Fibroblast of lung (primary cell): ENCODE measurements at places on chromosomes 6 and 20. TPM values are rescaled to one million over a fixed set of nuclear protein-coding genes. Genes with fewer than 3 reads are reported as not detected.

- no peak overlapping the region for H3K27ac ChIP-seq
- H3K4me3 ChIP-seq = no peak overlapping the region
- no peaks in the 10 kb centered on the region for H3K4me1 ChIP-seq
- H3K36me3 ChIP-seq = no peaks in the 10 kb centered on the region
These were observed 121.8 kb downstream of the COL9A1 start for GRCh38 chr6:70180901-70181599.

- DNase-seq = peak; percentile 93
- peaks cover 3% of the 10 kb centered on the region for H3K36me3 ChIP-seq
- H3K27me3 ChIP-seq = no peaks in the 10 kb centered on the region
- peak overlapping the region; percentile 4 for H3K4me3 ChIP-seq
- peak overlapping the region; percentile 72 for H3K27ac ChIP-seq
- peaks cover 17% of the 10 kb centered on the region for H3K4me1 ChIP-seq
These were observed 166.2 kb downstream of the SCML4 start for GRCh38 chr6:107657755-107658461.

GRCh38 chr6:46040288-46040687 lies 24.6 kb upstream of the CLIC5 start:
- H3K27me3 ChIP-seq = no peaks in the 10 kb centered on the region
- peaks cover 4% of the 10 kb centered on the region for H3K4me1 ChIP-seq
- H3K4me3 ChIP-seq = no peak overlapping the region
- DNase-seq = no peak
- no peaks in the 10 kb centered on the region for H3K36me3 ChIP-seq

- H3K27me3 ChIP-seq = no peaks in the 10 kb centered on the region
- DNase-seq = no peak
- no peak overlapping the region for H3K27ac ChIP-seq
- no peaks in the 10 kb centered on the region for H3K36me3 ChIP-seq
- H3K4me3 ChIP-seq = no peak overlapping the region
- no peaks in the 10 kb centered on the region for H3K4me1 ChIP-seq
These were observed 7.6 kb upstream of the TREML2 start for GRCh38 chr6:41208439-41209106.

DNA sequence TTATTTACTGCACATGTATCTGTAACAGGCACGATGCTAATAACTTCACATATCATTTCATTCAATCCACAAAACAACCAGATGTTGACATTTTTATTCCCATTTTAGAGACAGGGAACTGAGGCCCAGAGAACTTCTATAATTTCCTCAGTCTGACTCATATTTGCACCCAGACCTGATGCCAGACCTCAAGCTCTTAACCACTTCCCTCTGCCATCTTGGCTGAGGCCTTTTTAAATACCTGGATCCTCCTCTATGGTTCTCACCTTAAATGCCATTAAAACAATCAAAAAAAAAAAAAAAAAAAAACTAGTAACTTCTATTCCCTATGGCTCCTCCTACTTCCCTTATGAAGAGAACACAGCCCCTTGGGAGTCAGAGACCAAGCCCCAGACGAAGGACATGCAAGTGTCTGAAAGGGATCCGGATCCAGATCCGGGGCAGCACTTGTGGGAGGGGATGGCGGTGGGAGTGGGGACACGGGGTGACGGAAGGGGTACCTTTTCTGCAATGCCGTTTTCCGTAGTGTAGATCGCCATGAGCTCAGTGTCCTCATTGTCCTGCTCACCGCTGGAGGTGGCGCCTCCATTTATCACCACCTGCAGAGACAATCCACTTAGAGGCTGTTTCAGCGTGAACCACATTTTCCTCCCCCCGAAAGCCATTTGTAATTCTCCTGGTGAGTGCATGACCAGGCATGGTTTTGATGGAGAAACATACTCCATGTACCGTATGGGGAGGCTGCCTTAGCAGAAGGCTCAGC lies 88.7 kb downstream of the SLC23A2 start:
- no peak overlapping the region for H3K4me3 ChIP-seq
- no peaks in the 10 kb centered on the region for H3K27me3 ChIP-seq
- H3K36me3 ChIP-seq = no peaks in the 10 kb centered on the region
- peaks cover 6% of the 10 kb centered on the region for H3K4me1 ChIP-seq

GRCh38 chr6:90214966-90215365 lies 81.7 kb downstream of the BACH2 start:
- H3K27me3 ChIP-seq = no peaks in the 10 kb centered on the region
- no peak for DNase-seq
- H3K27ac ChIP-seq = no peak overlapping the region
- peaks cover 11% of the 10 kb centered on the region for H3K4me1 ChIP-seq

GRCh38 chr20:21302664-21303060 lies 469 bp upstream of the XRN2 start:
- peak overlapping the region; percentile 79 for H3K4me3 ChIP-seq
- H3K27me3 ChIP-seq = no peaks in the 10 kb centered on the region
- no peaks in the 10 kb centered on the region for H3K4me1 ChIP-seq
- no peaks in the 10 kb centered on the region for H3K36me3 ChIP-seq
- DNase-seq = no peak
- peak overlapping the region; percentile 99 for H3K27ac ChIP-seq

- DNase-seq = no peak
- no peaks in the 10 kb centered on the region for H3K27me3 ChIP-seq
- no peaks in the 10 kb centered on the region for H3K36me3 ChIP-seq
- H3K27ac ChIP-seq = peak overlapping the region; percentile 57
- H3K4me1 ChIP-seq = peaks cover 2% of the 10 kb centered on the region
These were observed 28.5 kb upstream of the BMP6 start for GRCh38 chr6:7697432-7697819.

- H3K27ac ChIP-seq = no peak overlapping the region
- no peaks in the 10 kb centered on the region for H3K27me3 ChIP-seq
- H3K36me3 ChIP-seq = no peaks in the 10 kb centered on the region
- no peak overlapping the region for H3K4me3 ChIP-seq
- DNase-seq = peak; percentile 86
These were observed 149.9 kb downstream of the RPS12 start for GRCh38 chr6:132964101-132964867.

Gene RSPO3
- 12.4 and 15.4 TPM in 2 replicates for total RNA-seq
